Thoracic aorta (tissue), 2 donors: ENCODE measurements at places on chromosomes 7 and 10. TPM values are rescaled to one million over a fixed set of nuclear protein-coding genes. Genes with fewer than 3 reads are reported as not detected.
A peak's percentile ranks its signal among the peaks of the same experiment; 100 is the strongest.

The NRCAM gene
- 2.4 TPM for total RNA-seq

DNA sequence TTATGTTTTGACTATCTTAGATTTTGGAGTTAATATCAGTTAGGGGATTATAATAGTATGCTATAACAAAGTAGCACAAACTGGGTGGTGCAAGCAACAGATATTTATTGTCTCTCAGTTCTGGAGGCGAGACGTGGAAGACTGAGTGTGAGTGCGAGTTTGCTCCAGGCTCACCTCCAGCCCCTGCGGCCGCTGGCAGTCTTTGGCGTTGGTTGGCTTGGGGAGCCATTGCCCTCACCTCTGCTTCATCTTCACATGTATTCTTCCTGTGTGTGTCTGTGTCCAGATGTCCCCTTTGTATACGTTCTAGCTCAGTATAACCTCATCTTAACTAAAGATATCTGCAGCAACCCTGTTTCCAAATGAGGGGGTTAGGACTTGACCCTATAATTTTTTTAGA, 343.9 kb upstream of the COBL start:
- DNase-seq: no peak

The OTUD1 gene
- 13.3 TPM for total RNA-seq

GRCh38 chr10:78209970-78210369, 176.3 kb downstream of the RPS24 start:
- DNase-seq: no peak

The SPDYE2B gene
- not detected for total RNA-seq

The VGF gene
- total RNA-seq: not detected

The ENO4 gene
- 0.54 TPM for total RNA-seq

- no peak for DNase-seq
Measured at GRCh38 chr7:51430480-51431086, 114.0 kb upstream of the COBL start.

DNA sequence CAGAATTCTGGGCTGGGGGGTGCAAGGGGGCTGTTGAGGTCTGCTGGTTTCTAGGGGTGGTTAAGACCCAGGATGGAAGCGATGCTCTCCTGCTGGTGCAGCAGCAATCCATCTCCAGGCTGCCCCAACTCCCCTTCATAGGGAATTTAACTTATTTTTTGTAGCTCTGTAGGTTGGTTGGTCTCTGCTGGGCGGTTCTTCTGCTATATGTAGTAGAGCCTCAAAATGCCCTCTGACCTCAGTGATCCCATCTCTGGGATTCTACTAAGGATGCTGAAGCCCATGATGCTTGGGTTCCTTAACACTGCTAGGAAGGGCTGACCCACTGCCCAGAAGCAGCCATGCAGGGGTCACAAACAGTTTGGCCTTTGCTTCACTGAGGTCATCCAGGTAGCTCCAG, 49.2 kb downstream of the LRRC20 start:
- no peak for DNase-seq

DNA sequence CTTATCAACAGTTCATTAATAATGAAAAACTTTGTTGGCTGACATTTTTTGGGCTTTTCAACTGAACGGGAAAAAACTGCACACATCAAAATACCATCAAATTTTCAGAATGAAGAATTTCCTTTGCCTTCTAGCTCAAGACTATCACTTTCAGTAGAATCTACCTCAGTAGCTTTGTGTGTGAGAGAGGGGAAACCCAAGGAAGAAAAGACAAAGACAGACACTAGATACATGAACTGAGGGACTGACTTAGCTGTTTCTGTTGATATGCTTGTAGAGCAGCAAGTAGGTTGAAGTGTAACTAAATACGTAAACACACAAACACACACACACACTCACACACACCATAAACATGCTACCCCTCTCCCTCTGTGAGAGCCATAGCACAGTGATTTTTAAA, 257.1 kb downstream of the CDK14 start:
- no peak for DNase-seq

DNA sequence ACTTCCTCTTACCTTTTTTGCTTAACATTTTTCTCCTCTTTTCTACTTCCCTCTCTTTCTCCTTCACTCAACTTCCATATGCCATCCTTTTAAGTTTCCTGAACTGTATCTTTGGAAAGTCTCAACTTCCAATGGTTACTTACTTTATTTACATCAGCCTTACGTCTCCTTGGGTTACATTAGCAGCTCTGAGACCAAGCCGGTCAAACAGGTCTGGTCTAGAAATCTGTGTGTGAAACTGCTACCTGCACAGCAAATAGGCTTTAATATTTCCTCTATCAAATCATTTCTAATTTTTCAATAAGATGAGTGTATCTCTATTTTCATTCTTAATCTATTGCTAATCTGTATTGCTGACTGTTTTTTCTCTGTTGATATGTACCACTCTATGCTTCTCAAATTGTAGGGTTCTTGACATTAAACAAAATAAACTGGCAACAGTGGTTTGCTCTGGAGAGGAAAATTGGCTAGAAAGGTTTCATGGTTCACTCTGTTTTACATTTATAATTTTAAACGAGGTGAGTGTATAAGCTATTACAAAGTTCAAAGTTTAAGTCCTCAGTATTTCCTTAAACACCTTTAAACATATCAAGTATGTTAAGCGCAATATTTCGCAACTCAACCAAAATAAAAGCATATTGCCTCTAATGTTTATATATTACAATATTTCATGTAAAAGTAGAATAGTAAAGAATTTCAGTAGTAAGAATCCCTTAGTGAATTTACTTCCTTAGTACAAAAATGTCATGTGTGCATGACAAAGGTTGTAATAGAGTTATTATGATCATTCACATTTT, 3.6 kb upstream of the SEMA3C start:
- DNase-seq: no peak

The COX19 gene
- total RNA-seq: 7.2 TPM

DNA sequence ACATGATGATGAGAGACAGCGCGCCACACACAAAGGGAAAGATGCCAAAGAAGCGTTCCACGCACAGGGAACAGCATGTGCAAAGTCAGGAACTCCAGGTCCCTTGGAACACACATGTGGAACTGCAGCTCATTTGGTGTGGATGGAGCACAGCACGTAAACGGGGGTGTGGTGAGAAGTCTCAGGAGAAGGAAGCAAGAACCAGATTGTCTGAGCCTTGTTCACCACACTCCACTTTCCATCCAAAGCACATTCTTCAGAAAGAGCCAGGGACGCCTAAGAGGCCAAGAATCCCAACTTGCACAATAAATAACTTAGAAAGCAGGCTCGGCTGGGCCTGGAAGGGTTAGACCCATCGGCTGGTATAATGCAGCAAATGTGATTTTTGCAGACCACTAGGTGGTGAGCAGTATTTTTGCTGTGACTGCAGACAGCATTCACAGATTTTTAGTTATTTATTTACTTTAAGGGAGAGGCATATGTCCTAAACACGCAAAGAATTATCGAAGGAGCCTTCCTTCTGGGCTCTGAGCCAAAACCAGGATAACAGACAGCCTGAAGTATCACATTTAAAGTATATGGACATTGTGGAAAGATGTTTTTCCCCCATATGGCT, 27.9 kb upstream of the ASCC1 start:
- DNase-seq: no peak

GRCh38 chr7:155660059-155660757, 15.7 kb downstream of the RBM33 start:
- no peak for DNase-seq

The ZNF22 gene
- total RNA-seq: 16.6 TPM

DNA sequence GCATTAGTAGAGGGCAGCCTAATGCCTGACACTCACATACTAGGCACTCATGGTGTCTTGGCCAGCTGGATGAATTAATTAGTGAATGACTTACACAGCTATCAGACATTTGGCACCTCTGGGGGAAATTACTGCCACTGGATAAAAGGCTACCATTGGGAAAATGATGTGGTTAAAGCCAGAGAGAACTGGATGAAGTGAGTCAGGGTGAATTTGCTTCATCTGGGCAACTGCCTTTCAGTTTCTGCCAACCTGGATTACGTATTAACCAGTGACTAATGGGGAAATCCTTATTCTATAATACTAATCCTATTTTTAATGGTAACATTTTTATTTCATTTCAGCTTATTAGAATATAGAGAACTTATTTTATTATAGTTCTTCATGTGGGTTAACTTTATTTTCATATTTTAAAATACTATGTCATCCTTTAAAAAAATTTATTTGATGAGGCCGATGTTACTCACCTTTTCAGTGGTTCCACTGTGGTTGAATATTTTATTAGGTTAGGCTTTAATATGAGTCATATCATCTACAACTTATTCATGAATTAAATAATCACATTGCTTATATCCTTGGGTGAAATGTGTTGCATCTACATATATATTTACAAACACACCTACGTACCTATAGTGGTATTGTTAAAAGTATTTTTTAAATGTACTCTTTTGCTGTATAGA, 85.6 kb upstream of the CAPZA2 start:
- no peak for DNase-seq

GRCh38 chr7:157476201-157476600, 139.4 kb downstream of the DNAJB6 start:
- no peak for DNase-seq

GRCh38 chr7:151252961-151253711, 4.6 kb upstream of the SMARCD3 start:
- no peak for DNase-seq

DNA sequence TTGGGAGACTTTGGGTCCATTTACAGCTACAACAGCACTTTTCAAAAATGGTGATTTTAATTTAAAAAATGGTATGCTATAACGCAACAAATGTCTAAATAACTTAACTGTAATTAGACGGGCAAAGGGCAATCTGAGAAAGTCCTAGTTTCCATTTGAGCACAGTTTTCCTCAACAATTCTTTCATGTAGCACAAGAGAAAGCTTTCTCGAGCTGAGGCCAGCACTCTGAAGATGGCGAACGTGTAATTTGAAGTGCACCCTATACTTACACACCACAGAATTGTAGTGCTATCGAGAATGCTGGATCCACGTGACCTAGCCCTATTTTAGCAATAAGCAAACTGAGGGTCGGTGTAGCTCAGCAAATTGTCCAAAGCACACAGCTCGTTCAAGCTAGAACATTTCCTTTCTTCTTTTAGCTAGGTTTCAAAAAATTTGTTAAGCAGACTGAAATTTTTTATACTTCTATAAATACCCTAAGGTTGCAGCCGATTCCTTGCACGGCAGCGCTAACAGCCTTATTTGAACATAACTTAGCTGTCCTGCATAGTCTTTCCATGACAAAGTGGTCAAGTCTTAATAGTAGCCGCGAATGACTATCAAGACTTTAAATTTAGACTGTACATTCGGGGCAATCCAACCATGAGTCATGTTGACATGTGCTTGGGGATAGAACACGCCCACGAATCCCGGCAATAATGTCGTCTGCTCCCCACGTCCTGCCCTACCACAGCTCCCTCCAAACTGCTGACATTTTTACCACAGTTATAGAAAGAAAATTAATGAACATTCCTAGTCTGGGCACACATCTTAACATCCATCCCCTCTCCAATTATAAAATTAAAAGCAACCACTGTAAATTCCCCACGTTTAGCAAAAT, 10.0 kb downstream of the KLF6 start:
- DNase-seq: peak; percentile 64

The PARD3 gene
- 34.5 TPM for total RNA-seq

GRCh38 chr10:132376394-132376851, 20.6 kb upstream of the PWWP2B start:
- DNase-seq: no peak

- DNase-seq: no peak
Measured at GRCh38 chr7:129827467-129827990, 125.2 kb downstream of the UBE2H start.

The LRMDA gene
- 36.6 TPM for total RNA-seq

DNA sequence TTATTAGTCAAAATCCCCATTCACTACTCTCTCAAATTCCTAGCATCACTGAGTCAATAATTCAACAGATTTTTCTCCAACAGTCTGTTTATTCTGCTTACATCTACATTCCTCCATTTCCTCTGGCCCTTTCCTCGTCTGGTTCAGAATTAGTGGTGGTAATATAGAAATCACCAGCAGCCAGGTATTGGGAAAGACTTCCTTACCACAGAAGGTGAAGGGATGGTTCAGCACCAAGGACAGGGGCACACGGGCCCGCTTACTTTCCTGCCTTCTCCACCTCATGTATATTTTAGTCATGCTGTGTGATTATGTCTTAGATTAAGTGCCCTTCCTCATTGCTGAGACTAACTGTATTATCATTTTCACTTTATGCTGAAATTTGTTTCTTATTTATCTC, 70.4 kb upstream of the APBB1IP start:
- DNase-seq: no peak

- no peak for DNase-seq
Measured at GRCh38 chr10:97498841-97499560, at the start of gene UBTD1. Gene UBTD1 (plus strand): TSS chr10:97498924. CDS start chr10:97499204, 280 bp downstream.

The FRAT2 gene
- total RNA-seq: 15.0 TPM

The SRRM3 gene
- 4.3 TPM for total RNA-seq

DNA sequence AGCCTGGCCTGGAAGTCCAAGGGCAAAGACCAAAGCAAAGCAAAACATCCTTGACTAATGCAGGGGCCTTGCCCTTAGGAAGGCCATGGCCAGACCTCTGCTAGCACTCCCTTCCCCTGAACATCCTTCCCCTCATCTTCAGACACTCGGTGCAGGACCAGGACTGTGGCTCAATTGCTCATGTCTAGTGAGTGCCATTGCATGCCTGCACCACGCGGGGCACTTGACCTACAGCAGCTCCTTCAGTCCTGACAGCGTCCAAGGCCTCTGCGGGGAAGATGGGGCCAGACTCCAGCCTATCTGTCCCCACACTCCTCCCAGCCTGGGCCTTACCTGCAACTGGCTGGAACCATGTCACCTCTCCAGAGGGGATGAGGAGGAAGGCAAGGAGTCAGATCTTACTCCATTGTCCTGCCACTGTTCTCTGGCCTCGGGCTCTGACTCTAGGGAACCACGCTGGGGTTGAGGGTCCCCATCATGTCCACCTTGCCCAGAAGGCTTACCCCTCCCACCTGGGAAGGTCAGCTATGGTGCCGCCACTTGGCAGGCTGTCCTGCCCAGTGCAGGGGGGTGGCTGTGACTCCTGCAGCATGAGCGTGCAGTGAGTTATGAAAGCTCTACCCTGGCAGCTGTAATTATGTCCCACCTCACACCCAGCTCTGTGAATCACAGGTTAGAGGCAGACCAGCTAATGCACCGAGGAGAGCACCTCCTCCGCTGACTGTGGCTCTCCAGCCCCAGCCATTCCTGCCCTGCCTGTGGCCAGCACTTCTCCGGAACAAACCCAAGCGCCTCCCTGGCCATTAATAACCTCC, 16.1 kb downstream of the DRGX start:
- DNase-seq: no peak

DNA sequence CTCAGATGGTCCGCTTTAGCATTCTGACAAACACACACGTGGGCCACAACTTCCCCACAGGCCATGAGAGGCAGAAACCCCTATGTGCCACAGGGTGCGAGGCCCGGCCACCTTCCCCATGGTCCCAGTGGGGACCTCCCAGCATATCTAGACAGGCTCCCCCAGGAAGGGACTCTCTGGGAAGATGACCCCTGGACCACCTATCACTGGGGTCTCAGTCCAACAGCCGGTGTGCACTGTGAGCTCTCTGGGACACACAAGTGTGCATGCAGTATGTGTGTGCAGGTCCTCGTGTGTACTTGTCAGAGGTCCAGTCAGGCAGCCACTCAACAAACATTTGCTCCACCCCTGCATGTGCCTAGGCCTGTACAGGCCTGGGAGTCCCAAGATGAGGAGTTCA, 18.7 kb downstream of the GRID1 start:
- DNase-seq: no peak

- DNase-seq: no peak
Measured at GRCh38 chr10:76251841-76252671, 820.6 kb downstream of the LRMDA start.

- DNase-seq: no peak
Measured at GRCh38 chr10:29732918-29733317, 98.1 kb upstream of the SVIL start.

- DNase-seq: no peak
Measured at GRCh38 chr10:1291178-1292090, 235.2 kb downstream of the WDR37 start.

GRCh38 chr10:124144536-124144935, 51.1 kb upstream of the CHST15 start:
- no peak for DNase-seq

The COL13A1 gene
- total RNA-seq: 34.1 TPM
